ENCODE measurements at places on chromosomes 6 and 20.

- DNase-seq: no peak
Measured at GRCh38 chr6:129130959-129131681, 248.2 kb downstream of the LAMA2 start.

- no peak for DNase-seq
Measured at GRCh38 chr6:90118069-90118468, 178.6 kb downstream of the BACH2 start.

DNA sequence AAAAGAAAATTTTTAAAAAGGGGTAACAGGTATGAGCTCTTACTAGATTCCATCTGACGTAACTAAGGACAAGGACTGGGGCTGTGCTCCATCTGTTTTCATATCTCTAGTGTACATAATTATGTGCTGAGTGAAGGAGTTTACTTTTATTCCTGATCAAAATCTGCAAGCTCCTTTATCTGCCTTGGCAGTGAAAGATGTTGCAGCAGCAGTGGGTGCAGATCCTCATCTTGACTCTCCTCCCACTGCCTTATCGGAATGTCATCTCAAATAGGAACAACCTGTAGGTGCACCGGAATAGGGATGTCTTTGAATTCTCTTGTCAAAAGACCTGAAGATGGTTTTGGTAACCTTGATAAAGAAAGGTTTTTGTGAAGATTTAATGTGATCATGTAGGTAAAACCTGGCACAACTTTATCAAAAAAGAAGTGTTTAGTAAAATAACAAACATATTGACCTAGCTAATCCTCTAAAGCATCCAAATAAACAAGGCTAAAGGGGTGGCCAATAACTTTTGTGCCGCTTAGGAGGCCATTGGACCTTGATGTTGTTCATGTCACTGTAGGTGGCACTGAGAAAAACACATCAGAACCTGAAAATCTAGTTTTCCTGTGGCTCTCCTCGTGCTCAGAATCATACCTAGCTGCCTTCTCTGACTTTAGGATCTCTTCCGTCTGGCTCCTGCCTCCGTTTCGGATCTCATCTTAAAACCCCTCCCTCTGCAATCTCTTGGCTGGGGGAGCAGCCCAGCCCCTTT is 19.0 kb upstream of the SLC16A10 start:
- DNase-seq: no peak

DNA sequence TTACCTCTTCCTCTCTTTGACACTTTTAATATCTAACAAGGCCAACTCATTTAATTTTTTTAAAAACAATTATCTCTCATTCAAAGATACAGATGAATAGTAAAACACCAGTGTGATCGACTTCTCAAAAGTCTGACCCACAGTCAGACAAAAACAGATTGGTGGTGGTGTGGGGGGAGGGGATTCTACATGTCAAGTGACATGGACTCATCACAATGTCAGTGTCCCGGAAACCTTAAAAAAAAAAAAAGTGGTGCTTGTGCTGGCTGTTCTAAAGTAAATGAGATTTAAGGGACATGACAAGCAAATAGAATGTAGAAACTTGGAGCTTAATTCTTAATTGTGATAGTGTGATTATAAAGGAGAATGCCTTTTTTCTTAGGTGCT is 16.3 kb upstream of the RFPL4B start:
- DNase-seq: no peak

GRCh38 chr6:120826253-120826652 is 508.0 kb downstream of the TBC1D32 start:
- DNase-seq: no peak

- DNase-seq: no peak
Measured at GRCh38 chr20:38601216-38602184, at the start of gene ARHGAP40. TSS of gene ARHGAP40 (plus strand) at chr20:38601809.

DNA sequence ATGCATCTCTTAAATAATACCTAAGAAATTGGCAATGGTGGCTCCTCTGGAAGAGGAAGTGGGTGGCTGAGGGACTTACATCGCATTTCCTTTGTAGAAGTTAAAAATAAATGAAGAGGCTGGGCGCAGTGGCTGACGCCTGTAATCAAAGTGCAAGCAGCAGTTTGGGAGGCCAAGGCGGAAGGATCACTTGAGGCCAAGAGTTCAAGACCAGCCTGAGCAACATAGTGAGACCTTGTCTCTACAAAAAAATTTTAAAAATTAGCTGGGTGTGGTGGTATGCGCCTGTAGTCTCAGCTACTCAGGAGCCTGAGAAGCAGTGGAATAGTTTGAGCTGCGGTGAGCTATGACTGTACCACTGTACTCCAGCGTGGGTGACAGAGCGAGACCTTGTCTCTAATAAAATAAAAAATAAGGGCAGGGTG is 12.2 kb upstream of the NCOA3 start:
- DNase-seq: peak; percentile 30

All from naive thymus-derived CD8-positive, alpha-beta T cell (primary cell).